Neural progenitor cell (in vitro differentiated cells): ENCODE measurements at places on chromosomes 6 and 20. TPM values are rescaled to one million over a fixed set of nuclear protein-coding genes. Genes with fewer than 3 reads are reported as not detected.
A peak's percentile ranks its signal among the peaks of the same experiment; 100 is the strongest.

The GPLD1 gene
- total RNA-seq: 4.2 and 8.3 TPM in 2 replicates

The MACROD2 gene
- 11.9 and 12.1 TPM in 2 replicates for total RNA-seq

The SSTR4 gene
- total RNA-seq: not detected in 2 replicates

The GPR63 gene
- 13.2 and 18.2 TPM in 2 replicates for total RNA-seq

The ADGB gene
- not detected in 2 replicates for total RNA-seq

The PPP2R5D gene
- 75.0 and 103 TPM in 2 replicates for total RNA-seq

The KCNK5 gene
- 5.7 and 7.3 TPM in 2 replicates for total RNA-seq

The MATN4 gene
- 0.06 TPM in 1 of 2 replicates, not detected in the other for total RNA-seq

The CAGE1 gene
- 0.03 TPM in 1 of 2 replicates, not detected in the other for total RNA-seq

DNA sequence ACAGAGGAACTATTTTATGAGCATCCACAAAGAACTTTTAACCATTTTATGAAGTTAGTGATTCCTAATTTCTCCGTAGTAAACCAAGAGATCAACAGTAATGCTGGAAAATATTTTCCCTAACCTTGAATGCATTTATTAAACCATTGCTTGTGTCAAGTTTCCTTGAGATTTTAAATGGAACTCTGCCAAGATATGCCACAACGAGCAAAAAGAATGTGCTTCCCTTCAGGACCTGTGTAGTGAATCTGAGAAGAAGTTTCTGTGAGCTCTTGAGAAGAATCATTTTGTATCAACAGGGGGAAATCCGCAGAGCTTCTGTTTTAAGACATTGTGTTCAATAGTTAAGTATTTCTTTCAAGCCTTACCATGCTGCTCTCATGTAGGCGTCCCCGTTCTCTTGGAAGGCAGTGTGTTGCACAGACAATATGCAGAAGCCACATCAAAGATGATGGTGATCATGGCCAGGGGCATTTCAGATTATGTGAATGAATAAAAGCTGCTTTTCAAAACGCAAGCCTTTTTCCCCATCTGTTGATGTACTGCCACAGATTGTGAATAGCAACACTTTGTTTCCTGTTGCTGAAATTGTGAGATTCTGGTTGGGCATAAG is 439.8 kb downstream of the BMP2 start:
- DNase-seq: no peak

DNA sequence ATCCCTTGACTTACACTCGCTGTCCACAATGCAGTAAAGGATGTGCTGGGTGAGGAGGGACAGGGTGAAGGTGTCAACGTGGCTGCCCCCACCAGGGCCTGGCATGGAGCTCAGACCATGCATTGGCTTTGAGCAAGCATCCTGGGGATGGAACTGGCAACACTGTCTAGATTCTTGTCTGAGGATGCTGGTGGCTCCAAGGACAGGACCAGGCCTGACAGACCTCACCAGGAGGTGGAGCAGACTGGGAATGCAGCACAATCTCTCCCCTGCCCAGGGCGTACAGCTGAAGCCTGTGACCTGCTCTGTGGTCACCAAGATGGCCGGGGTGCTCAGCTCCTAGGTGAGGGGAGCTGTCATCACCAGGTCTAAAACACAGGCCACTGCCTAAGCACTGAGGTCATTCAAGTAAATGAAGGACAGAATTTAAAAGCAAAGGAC is 50.9 kb downstream of the MYH7B start:
- DNase-seq: no peak

GRCh38 chr6:143677577-143677890 is 231 bp upstream of the PHACTR2 start:
- no peak for DNase-seq

GRCh38 chr6:41428336-41428995 is 93.1 kb downstream of the NCR2 start:
- peak; percentile 50 for DNase-seq

GRCh38 chr6:154157082-154157481 is 118.0 kb downstream of the OPRM1 start:
- DNase-seq: no peak

DNA sequence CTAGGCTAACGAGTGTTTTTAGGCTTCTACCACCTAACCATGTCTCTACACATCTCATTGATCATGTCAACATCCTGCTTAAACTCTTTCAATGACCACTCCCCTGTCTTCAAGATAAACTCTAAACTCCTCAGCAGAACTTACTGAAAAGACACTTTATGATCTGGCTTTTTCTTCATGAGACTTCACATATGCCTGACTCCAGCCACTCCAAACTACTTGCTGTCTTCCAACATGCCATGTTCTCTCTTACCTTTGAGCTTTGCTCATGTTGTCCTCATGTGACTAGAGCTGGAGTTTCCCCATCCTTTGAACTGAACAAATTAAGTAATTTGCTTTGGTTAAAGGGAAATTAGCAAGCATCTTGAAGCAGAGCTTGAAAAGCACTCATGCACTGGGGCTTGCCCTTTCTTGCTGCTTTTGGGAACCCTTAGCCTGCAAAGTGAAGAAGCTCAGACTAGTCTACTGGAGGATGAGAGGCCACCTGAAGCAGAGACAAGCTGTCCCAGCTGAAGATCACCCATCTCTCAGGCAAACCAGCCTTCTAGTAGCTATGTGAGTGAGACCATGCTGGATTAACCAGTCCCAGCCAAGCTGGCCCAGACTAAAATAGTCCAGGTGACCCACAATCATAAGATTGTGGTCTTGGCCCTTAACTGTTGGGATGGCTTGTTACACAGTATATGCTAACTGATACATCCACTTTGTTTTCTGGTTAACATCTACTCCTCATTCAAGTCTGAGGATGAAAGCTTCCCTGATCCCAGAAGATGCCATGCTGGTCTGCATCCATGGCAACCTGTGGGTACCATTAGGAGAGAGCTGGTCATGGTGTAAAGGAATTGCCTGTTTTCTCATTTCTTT is 235.8 kb downstream of the GMPR start:
- DNase-seq: no peak

DNA sequence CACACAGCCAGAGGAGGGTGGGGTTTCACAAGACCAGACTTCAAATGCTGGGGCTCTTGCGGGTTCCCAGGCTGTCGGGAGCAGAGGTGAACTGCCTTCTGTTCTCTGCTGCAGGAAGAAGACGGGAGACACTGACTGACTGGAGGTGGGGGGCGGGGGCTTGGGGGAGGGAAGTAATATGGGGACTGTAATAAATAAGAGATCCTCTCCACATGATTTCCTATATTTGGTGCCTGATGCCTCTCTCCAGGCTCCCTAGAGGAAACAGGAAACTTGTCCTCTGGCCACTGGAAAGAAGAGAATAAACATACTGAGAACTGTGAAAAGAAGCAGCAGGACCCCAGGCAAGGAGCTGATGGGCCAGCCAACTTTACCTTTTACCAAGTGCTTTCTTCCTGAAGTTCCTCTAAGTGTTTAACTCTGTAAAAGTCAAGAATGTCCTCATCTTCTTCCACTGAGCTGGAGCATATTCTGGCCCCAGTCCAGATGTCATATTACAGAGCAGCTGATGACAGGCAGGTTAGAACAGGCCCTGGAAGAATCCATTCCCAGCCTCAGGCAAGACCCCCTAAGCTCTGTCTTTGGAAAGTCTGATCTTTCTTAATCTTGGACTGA is 33.2 kb upstream of the ADGRF5 start:
- no peak for DNase-seq

- no peak for DNase-seq
Observed at GRCh38 chr20:31560746-31561598, 44.1 kb upstream of the ID1 start.

DNA sequence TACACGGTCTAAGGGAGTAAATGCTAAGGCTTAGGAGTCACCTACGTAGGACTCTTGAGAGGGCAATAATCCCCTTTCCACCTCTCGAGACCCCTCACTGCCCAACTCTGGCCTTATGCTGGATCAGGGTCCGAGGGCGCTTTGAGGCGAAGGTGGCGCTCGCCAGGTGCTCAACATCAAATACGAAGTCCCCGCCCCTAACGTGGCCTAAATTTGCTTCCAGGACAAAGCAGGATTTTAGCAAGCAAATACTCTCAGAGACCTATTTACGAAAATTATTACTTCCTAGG is 406 bp upstream of the TRIM26 start:
- no peak for DNase-seq

DNA sequence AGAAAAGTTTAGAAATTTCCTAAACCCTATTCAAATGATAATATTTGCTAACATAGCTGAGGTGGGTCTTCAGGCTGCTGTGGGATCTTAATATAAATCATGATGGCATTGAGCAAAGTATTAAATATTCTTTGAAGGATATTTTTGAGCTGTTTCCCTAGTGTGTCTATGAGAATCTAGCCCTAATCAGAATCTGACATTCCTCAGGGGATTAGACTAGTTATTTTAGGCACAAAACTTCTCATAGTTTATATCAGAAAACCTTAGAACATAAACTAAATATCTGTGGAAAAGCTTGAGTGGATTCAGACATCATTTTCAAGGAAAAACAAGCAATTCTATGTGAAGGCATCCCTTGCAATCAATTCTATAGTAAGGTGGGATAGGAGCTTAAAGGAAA is 594.5 kb downstream of the RFPL4B start:
- no peak for DNase-seq

DNA sequence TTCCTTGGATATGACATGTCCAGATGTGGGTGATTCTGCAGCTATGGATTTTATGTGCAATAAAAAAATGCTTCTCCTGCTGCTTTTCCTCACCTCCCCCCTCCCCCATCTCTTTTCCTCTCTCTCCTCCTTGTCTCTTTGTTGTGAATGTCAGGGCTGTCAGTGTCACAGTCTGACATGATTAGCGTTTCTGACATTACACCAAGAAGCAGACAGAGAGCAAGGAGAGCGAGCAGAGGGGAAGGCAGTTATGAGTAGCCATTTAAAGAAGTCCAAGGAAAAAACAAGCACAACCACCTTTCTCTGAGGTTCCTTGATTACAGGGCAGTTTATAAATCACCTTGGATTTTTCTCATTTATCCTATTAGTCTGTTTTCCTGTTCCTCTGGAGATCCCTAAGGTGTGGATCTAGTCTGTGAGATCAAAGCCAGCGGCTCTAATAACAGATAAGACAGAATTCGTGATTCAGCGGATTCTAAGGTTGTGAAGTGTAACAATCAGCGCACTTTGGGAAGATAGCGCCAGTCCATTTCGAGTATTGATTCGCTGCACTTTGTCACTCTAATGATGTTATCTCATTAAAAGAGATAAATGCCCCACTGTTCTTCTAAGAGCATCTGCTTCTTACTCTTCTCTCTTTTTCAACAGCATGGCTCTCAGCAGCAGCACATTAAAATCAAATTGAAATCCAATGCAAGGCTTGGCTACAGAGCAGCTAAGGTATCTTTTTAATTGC is 101.4 kb downstream of the BACH2 start:
- DNase-seq: no peak

GRCh38 chr6:13289789-13290318 is 38.5 kb downstream of the TBC1D7 start:
- DNase-seq: no peak

GRCh38 chr6:31031095-31031494 is 20.8 kb downstream of the MUC22 start:
- no peak for DNase-seq

GRCh38 chr6:160927416-160927815 is 64.2 kb upstream of the MAP3K4 start:
- no peak for DNase-seq

DNA sequence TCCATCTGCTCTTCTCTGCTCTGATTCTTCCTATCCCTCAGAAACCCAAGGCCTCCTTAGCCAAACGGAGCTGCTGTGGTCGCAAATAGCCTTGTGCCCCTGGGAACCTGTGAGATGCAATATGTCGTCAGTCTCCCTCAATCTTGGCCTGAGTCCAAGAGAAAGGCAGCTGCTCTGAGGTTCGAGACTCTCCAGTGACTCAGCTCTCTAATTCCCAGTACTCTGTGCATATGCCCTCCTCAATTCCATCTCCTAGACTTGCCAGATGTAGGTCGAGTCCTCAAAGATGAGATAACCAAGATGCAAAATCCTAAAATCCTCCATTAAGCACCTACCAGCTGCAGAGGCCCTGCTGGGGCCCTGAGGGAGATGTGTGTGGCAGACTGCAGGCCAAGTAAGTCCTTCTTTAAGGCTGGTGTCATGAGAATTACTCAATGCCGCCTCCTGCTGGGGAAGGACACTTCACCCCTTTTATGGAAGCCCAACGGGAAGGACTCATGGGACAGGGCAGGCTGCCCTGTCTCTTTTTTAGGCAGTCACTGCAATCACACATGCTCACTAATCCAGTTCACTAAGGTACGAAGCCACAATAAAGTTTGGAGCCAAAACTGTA is 28.5 kb downstream of the C6orf15 start:
- peak; percentile 79 for DNase-seq
